NCI-H1105 treated with DMSO at 0.1 percent for 48 hours (cell line): ENCODE measurements at places on chromosomes 7 and 10.
A peak's percentile ranks its signal among the peaks of the same experiment; 100 is the strongest.

- no peak for DNase-seq
Measured at GRCh38 chr10:79185796-79186374, 117.1 kb downstream of the ZMIZ1 start.

- no peak for DNase-seq
Measured at GRCh38 chr10:93673791-93674190, 28.6 kb downstream of the FRA10AC1 start.

DNA sequence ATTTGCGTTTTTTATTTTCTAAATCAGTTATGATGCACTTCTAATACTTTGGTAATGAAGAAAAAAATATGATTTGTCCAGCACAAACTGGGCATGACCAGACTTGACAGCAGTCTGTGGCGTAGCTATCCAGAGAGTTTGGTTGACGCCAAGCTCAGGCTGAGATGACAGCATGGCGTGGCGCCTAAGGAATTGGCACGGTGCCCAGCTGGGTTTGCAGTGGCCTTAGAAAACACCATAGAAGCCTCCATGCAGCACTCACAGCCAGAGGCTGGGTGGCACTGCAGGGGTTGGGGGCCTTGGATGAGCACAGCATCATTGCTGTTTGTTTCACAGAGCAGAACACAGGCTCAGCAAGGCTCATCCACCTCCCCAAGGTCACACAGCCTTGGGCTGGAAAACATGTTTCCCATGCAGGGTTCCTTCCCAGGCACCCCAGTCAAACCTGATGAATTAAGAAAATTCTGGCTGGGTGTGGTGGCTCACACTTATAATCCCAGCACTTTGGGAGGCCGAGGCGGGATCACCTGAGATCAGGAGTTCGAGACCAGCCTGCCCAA is 88.9 kb downstream of the GTF2IRD1 start:
- peak; percentile 94 for DNase-seq

- DNase-seq = no peak
Measured at GRCh38 chr10:59373071-59373470, 10.7 kb upstream of the FAM13C start.

DNA sequence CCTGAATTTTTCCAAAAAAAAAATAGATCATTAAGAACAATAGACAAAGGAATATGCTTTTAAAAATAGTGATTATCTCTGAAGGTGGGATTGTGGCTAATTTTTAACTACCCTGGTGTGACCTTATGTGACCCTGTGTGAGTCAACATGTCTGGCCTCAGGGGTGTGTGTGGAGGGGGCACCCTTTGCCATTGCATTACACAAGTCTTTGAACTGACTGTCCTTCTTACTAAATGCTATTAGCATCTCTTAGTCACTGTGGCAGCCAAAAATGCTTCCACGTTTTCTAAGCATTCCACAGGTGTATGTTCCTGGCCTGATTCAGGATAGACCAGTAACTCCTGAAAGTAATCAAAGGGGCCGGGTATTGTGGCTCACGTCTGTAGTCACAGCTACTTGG is 175.4 kb downstream of the MGMT start:
- DNase-seq = no peak

- no peak for DNase-seq
Measured at GRCh38 chr10:31147210-31147608, 115.5 kb upstream of the ZNF438 start.

DNA sequence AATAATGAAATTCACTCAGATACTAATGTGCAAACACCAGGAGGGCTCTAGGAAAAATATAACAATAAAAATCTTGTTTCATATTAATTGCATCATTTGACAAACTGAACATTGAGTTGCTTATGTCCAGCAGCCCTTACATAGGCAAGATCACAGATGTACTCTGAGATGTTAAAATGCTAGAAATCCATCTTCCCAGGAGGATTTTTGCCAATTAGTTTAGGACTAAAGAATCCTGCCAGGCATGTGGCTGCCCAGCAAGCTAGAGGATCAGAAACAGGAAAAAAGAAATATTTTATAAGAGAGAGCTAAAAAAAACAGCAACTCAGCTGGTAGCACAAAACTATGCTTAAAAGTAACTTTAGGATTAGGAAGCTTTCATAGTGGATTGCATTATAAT is 407.8 kb downstream of the NXPH1 start:
- DNase-seq = no peak

- DNase-seq = no peak
Measured at GRCh38 chr10:118595064-118595420, 406 bp downstream of the PRLHR start.

DNA sequence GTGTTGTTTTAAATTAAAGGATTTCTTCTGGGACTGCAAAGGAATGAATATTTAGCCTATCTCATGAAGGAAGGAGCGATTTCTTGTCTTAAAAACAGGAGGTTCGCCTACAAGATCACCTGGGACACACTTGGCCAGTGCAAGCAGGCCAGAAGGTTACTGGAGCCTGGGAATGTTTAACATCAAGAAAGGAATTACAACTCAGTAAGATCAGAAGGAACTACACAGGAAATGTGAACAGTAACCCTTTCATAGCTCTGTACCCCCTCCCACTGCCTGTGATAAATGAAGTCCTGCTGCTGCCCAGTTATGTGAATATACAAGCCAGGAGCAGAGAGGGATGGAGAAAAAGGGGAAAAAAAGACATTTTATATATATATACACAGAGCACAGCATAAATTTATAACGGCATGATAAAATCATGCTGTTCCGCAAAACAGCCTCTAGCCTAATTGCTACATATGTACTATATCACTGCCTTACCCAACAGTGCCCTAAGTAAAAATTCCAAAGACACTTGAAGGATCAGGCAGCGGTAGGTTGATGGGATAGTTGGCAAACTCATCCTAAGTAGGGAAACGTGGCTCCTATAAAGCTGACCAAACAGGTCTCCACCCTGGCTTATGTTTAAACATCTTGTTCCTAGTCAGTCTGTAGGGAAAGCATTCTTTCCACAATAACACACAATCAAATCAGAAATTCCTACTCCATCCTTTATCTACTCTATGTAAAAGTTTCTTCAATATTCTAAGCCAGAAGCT is 63.8 kb downstream of the ZNF438 start:
- DNase-seq = no peak

- no peak for DNase-seq
Measured at GRCh38 chr7:2864204-2864985, 20.3 kb upstream of the GNA12 start.

DNA sequence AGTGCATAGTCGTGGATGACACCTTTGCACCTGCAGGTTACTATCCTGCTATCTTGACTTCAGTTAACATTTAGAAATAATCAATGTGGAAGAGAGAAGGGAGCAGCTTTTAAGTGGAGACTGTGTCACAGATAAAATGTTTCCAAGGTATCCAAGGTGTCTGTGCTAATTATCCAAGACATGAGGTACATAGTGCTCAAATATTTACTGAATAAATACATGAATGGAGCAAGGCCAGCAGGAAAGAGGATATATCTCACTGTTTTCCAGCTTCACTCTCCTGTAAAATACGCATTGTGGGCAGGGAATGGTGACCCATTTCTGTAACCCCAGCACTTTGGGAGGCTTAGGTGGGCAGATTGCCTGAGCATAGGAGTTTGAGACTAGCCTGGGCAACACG is 552.4 kb downstream of the PHTF2 start:
- DNase-seq = no peak

GRCh38 chr10:6068422-6068821 is 6.3 kb upstream of the IL2RA start:
- no peak for DNase-seq

GRCh38 chr7:79615466-79615865 is 162.0 kb upstream of the MAGI2 start:
- no peak for DNase-seq

DNA sequence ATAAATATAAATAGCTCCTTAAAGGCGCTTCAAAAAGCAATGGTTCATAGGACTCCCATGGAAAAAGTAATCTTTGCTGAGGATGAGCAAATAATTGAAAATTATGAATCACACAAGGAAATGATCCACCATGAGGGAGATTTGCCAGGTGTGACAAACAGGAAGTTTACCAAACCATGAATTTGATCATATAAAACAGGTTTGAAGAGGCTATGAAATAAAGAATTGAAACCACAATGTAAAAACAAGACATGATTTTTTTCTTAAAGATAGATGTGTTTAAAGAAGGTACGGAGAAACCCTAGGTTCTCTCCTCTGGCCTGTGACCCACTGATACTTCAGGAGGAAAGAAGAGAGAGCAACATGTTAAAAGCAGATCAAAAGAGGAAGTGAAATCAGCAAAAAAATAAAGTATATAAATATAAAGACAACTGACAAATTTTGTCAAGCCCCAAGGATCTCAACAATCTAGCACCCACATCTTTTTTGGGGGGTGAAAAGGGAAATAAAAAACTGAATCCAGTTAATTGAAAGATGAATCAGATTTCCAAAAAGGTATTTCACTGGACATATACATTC is 111.3 kb upstream of the ASAH2 start:
- no peak for DNase-seq

DNA sequence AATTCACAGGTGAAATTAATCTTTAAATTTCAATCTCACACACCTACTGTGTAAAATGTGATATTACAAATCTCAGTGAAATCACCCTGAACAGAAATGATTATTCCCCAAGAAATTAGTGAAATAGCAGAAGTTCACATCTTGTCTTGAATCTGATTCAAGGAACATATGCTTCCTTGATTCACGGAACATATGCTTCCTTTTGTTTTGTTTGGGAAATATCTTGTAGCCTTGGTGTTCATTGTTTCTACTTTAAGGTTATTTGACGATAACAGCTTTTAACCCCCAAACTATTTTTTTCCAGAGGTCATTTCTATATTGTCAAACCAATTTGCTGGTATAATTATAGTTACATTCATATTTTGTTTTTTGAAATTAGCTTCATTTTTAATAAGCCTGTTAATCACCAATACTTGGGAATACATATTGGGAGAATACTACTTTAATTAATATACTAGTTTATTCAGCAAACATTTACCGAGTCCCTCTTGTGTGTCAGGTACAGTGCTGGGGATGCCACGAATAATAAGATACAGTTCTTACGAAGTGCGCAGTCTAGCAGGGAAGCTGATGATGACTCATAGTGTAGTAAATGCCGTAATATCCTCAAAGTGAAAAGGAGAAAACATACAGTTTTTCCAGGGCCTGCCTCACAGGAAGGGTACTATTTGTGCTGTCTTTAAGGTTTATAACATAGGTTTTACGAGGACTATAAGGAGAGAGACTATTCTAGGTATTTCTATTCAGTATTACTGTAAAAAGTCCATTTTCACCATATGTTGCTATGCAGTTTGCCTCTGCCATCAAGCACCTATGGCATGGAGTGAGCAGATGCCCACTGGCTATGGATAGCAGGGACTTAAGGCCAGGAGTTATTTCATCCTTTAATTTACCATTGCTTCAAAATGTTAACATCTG is 32.5 kb downstream of the PRKAR2B start:
- no peak for DNase-seq

DNA sequence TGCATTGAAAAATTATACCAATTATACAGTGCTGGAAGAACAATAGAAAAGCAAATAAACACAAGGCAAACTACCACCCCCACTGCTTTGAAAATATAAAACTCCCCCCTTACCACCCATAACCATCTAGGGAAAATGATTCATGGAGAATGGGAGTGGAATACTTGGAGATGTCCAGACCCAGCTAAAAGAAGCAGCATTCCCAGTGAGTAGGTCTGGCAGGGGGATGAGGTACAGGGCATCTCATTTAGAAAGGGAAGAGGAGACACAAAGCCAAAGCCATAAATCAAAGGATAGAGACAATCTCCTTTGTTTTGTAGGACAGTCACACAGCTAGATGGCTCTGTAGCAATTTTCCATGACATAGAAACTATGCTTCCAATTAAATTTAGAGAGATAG is 36.0 kb upstream of the DGKI start:
- DNase-seq = no peak

DNA sequence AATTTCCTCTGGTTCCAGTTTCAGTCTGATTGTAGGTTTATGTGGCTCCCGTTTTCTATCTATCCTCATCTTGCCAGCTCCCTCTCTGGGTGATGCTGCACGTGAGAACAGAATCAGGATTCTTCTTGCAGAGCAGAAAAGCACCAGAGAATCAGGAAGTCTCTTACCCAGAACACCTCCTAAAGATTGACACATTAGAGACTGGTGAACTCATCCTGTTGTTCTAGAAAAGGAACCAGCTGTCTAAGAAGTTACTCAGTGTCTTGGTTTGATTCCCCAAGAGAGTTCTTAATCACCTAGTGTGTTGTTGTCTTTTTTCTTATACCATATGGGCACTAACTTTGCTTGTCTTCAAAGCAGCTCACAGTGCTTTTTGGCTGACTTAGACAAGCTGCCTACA is 152.4 kb downstream of the DGKI start:
- no peak for DNase-seq

- no peak for DNase-seq
Measured at GRCh38 chr7:111650456-111650999, 88.2 kb upstream of the IMMP2L start.

GRCh38 chr7:19336836-19337383 is 191.7 kb upstream of the FERD3L start:
- no peak for DNase-seq

- DNase-seq = no peak
Measured at GRCh38 chr10:62022830-62023229, 121.3 kb downstream of the ARID5B start.

GRCh38 chr10:114516356-114516755 is 112.1 kb upstream of the AFAP1L2 start:
- no peak for DNase-seq

DNA sequence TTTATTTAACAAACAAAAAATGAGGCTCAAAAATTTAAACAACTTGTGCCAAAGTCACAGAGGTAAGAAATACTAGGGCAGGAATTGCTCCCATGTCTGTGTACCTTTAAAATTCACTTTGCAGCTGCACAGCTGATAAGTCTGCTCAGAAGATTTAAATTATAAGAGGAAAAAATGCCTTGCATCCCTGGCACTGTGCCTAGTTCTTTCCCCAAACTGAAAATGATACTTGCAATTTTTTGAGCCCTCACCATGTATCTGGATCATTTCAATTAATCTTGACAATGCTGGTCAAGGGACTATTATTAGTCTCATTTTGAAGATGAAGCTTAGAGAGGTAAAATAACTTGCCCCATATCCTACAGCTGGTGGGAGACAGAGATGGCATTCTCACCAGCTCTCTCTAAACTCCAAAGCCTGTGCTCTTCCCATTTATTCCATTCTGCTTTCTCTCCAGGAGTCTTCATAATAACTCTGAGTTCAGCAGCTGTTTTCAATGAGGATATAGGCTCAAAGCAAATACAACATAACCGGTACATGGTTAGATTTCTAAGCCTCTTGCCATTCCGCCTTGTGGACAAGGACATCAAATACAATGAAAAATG is 350.5 kb upstream of the LRRTM3 start:
- DNase-seq = no peak

DNA sequence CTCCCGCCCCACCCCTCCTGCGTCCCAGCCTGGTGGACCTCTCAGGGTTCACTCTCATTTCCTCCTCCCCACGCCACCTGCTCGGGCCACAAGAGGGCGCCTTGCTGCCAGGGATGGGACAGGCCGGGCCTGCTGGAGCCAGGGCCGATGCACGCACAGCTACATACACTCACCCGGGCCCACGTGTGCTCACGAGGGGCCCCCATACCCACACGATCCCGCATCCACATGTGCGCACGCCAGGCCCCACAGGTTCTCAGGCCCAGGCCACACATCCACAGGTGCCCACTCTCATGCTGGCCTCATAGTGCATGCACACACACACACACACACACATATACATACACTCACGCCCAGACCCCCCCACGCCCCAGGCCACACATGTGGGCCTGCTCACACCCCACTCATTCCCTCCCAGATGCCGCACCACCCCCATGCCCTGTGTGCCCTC is 68.6 kb downstream of the LHPP start:
- peak; percentile 19 for DNase-seq
